Adrenal gland (tissue), 19 donors: ENCODE measurements at places on chromosomes 12 and 14. TPM values are rescaled to one million over a fixed set of nuclear protein-coding genes. Genes with fewer than 3 reads are reported as not detected.

The L2HGDH gene
- polyA plus RNA-seq = 1.3 TPM

The MIPOL1 gene
- 2.6 TPM for polyA plus RNA-seq

The BIN2 gene
- 9.8 TPM for polyA plus RNA-seq

The TAMALIN gene
- 41.3 TPM for polyA plus RNA-seq

The TEX52 gene
- not detected for polyA plus RNA-seq

GRCh38 chr12:118145113-118145797 is 9.3 kb downstream of the PEBP1 start:
- H3K4me3 ChIP-seq = no peak overlapping the region
- H3K36me3 ChIP-seq = peaks cover 77% of the 10 kb centered on the region
- no peak for DNase-seq
- H3K4me1 ChIP-seq = peaks cover 45% of the 10 kb centered on the region

DNA sequence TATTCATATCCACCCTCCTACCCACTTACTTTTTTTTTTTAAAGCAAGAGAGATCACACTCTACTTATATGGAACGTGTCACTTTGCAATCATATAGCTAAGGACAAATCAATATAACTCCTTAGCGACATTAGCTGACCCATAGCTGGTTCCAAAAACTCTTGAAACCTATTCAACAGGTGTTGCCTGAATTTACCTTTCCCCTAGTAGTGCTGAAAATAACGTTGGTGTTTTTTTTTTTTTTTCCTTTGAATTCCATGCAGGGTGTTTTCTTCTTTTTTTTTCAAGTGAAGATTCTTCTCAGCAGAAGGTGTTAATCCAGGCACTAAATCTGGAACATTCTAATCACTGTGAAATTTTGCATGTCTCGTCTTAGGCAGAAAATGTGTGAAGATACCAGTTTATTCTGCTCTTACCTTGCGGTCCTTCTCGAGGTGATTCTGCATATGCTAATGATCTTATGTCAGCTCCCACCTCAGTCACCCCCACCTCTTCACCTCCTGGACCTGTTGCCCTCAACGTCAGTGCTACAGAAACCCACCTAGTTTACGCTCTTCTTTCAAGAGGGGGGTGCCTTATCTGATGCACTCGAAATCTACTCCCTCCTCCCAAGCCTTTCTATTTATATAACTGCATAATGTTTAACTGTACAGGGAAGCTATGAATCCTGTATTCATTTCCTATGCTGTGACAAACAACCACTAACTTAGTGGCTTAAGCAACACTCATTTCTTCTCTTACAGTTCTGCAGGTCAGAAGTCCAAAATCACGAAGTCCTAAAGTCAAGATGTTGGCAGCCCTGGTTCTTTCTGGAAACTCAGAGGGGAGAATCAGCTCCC is 7.1 kb upstream of the VPS37B start:
- H3K4me3 ChIP-seq = no peak overlapping the region
- no peaks in the 10 kb centered on the region for H3K27me3 ChIP-seq
- no peak overlapping the region for H3K27ac ChIP-seq
- H3K36me3 ChIP-seq = no peaks in the 10 kb centered on the region
- H3K4me1 ChIP-seq = no peaks in the 10 kb centered on the region

DNA sequence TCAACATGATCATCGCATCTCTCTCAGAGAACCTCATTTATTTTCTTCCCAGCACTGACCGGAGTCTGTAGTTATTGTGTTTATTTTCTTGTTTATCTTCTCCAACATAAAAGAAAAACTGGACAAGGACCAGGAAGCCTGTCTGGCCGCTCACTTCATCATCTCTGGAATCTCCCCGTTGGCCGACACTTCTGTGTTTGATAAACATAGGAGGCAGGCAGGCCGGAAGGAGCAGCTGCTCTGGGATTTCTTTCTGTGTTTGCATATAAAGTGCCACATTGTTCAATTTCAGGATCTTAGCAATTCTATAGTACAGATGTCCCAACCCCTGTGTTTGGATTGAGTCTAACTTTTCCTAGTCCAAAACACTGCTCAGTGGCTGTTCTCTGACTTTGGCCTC is 53.3 kb downstream of the ACACB start:
- H3K27me3 ChIP-seq = no peaks in the 10 kb centered on the region
- DNase-seq = no peak
- no peaks in the 10 kb centered on the region for H3K36me3 ChIP-seq
- H3K27ac ChIP-seq = peak overlapping the region; percentile 4
- no peaks in the 10 kb centered on the region for H3K4me1 ChIP-seq

DNA sequence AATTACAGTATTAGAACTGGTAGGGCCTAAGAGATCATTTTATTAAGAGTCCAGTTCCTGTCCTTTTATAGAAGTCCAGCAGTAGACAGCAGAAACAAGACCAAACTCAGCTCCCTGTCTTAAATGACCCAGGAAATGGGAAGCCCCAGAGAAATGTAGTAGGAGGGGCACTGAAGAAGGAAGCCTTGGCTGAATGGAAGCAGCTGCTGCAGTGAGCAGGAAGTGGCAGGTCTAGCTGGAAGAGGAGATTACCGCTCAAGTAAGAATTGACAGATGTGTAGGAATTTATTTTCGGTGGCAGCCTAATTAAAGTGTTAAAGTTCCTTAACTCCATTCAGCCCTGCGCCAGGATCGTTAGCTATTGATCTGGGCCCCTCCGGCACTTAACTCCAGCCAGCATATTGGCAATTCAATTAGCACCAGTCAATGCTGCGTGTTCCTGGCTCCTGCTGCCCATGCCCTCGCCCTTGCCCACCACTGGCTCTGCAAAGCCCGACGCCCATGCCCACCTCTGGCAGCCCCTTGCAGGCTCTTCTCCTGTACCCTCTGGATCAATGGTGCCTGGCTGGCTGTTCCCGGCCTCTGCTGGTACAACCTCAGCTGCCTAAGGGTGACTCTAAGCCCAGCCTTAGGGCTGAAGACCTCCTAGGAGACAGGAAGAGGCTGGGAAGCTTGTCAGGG is 21.1 kb downstream of the ZFHX2 start:
- H3K4me1 ChIP-seq = no peaks in the 10 kb centered on the region
- no peak overlapping the region for H3K4me3 ChIP-seq
- H3K27me3 ChIP-seq = no peaks in the 10 kb centered on the region
- no peak for DNase-seq

DNA sequence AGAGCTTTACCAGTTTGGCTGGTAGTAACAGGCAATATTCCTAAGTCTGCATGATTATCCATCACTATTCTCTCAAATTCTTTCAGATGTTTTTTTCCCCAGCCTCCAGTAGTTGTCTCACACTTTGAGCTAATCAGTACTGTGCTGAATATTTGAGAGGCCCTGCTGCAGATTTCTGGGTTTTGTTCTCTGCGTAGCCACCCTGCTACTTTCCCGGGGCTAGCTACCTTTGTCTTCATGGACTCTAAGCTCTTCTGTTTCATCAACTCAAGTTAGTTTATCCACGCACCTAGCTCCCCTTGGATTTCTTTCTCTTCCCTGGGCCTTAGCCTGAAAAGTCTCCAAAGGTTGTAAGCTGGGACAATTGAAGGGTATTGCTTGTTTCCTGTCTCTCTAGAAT is 73.0 kb downstream of the FUT8 start:
- H3K36me3 ChIP-seq = no peaks in the 10 kb centered on the region
- no peak overlapping the region for H3K27ac ChIP-seq
- no peak for DNase-seq
- H3K27me3 ChIP-seq = no peaks in the 10 kb centered on the region

DNA sequence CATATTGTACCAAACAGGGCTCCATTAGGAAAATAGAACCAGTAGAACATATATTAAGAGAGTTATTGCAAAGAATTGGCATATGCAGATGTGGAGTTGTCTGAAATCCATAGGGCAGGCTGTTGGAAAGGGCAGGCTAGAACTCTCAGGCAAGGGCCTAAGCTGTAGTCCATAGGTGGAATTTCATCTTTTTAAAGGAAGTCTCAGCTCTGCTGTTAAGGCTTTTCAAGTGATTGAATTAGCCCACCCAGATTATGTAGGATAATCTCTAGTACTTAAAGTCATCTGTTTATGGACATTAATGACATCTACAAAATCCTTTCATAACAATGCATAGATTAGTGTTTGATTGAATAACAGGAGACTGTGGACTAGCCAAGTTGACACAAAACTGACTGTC is 59.4 kb downstream of the RAD51B start:
- no peak for DNase-seq
- no peak overlapping the region for H3K27ac ChIP-seq
- no peaks in the 10 kb centered on the region for H3K27me3 ChIP-seq
- H3K36me3 ChIP-seq = no peaks in the 10 kb centered on the region

- H3K4me3 ChIP-seq = no peak overlapping the region
- no peak for DNase-seq
- no peaks in the 10 kb centered on the region for H3K36me3 ChIP-seq
- H3K27me3 ChIP-seq = peaks cover 24% of the 10 kb centered on the region
- no peak overlapping the region for H3K27ac ChIP-seq
These were observed 11.4 kb upstream of the KRT2 start for GRCh38 chr12:52663420-52663819.

- H3K27me3 ChIP-seq = no peaks in the 10 kb centered on the region
- H3K27ac ChIP-seq = no peak overlapping the region
- DNase-seq = no peak
- no peak overlapping the region for H3K4me3 ChIP-seq
- no peaks in the 10 kb centered on the region for H3K36me3 ChIP-seq
These were observed 156.7 kb downstream of the PAH start for GRCh38 chr12:102760322-102760721.

DNA sequence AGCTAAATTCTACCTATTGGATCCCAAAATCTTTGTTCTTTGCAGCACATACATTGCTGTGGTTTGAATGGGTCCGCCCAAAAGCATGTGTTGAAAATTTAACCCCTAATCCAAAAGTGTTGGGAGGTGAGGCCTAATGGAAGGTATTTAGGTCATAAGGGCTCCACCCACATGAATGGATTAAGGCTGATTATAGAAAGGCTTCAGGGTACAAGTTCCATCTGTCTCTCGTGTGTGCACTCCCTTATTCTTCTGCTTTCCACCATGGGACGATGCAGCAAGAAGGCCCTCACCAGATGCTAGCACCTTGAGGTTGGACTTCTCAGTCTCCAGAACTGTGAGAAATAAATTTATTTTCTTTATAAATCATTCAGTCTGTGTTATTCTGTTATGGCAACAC is 190.9 kb downstream of the SOX5 start:
- no peak for DNase-seq
- no peak overlapping the region for H3K4me3 ChIP-seq
- H3K36me3 ChIP-seq = no peaks in the 10 kb centered on the region
- no peaks in the 10 kb centered on the region for H3K27me3 ChIP-seq
- H3K4me1 ChIP-seq = no peaks in the 10 kb centered on the region
- no peak overlapping the region for H3K27ac ChIP-seq
